Vagina (tissue), 2 donors: ENCODE measurements at places on chromosomes 1 and 21.

GRCh38 chr1:12078938-12079861 lies 16.1 kb downstream of the TNFRSF8 start:
- no peak for DNase-seq

- peak; percentile 81 for DNase-seq
These were observed 12.2 kb downstream of the AMPD2 start for GRCh38 chr1:109631513-109632505.

- no peak for DNase-seq
These were observed 45.5 kb downstream of the CD46 start for GRCh38 chr1:207797229-207797973.

GRCh38 chr1:154735804-154736168 lies 127.8 kb upstream of the ADAR start:
- DNase-seq: no peak

DNA sequence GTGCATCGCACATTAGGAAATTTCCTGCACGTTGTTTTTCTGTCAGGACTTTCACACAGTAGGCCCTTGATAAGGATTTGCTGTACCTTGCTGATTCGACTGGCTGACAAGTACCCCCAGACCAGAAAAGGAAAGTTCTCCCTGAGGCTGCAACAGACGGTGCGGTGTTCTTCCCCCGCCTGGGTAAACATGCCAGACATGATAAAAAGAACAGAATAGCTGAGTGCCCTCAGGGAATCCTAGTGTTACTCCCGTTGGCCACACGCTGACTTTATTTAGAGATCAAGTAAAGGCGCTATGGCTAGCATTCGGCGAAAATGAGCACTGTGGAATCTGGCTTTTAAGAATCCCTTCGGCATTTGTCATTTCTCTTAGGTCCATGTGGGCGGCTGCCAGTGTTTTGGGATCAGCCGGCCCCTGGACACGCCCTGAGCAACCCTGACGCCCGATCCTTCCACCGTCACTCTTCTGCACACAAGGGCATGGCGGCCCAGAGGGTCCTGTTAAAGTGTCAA lies 607.7 kb downstream of the KIF26B start:
- no peak for DNase-seq

DNA sequence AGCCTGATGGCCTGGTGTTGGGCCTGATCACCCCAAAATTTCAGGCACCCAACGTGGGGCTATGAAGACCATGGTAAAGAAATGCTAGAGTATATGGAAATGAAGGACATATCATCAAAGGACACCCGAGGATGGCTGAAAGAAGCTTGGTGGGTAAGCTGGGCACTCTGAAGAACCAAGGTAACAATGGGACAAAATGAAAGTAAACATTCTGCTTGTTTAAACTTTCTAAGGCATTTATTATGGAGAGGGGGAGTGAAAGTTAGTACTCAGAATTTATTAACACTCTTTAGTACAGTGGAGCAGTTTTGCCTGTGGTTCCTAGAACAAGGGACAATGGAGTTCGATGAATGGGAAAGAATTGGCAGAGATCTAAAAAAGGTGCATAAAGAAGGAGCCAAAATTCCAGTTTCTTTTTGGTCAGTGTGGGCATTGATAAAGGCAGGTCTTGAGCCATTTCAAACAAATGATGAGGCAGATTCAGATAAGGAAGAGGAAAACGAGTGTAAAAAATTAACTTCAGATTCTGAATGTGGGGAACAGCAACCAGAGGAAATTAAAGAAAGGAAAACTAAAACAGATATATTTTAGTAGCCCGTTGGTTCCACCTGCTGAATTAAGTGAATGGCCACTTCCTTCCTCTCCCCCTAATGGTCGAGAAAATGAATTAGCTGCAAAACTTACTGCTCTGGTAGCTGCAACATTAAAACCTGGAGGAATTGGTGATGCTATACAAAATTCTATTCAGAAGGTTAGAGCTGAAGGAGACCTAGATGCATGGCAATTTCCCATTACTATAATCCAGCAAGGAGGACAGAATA lies 8.4 kb upstream of the PM20D1 start:
- no peak for DNase-seq

- no peak for DNase-seq
These were observed 544.6 kb downstream of the NEGR1 start for GRCh38 chr1:71737768-71738167.

GRCh38 chr1:90561103-90561783 lies 155.9 kb downstream of the BARHL2 start:
- DNase-seq: no peak

DNA sequence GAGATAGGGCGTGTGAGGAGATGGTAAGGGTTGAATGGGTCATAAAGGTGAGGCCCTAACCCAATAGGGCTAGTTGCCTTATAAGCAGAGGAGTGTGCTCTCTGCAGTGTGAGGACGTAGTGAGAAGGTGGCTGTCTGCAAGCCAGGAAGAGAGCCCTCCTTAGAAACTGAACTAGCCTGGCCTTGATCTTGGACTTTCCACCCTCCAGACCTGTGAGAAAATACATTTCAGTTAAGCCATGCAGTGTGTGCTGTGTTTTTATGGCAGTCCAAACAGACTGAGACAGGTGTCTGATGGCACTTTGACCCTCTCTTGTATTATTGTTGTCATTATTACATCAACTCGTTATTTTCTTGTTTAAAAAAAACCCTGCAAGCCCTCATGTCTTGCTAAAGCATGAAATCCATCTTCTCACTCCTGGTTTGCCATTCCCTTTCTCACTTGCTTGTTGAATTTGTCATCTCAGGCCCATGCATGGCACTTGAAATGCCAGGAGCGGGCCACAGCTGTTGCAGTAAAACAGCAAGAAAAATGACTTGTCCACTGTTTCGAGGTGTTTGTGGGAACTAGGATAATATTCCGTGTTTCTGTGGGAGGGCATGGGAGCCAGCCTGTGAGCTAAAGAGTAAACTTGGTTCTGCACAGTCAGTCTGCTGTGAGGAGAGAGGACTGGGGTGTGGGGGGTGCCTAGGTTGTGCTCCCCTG lies 78.6 kb downstream of the STUM start:
- DNase-seq: no peak

DNA sequence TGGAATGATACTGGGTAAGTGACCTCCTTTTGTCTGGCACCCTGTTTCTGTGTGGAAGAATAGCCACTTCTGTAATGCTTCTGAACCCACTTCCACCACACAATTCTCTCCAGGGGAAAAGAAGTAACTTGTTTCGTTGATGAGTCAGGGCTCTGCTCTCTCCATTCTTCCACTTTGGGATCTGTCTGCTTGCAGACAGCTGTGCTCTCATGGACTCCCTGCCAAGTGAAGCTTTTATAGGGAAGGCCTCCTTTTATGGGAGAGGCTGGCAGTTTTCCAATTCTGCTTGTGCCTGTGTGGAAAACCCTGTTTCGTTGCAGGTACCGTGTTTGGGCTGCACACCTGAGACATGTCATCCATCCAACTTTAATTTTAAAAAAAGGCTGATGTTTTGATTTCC lies 130.7 kb downstream of the GIPC2 start:
- no peak for DNase-seq

DNA sequence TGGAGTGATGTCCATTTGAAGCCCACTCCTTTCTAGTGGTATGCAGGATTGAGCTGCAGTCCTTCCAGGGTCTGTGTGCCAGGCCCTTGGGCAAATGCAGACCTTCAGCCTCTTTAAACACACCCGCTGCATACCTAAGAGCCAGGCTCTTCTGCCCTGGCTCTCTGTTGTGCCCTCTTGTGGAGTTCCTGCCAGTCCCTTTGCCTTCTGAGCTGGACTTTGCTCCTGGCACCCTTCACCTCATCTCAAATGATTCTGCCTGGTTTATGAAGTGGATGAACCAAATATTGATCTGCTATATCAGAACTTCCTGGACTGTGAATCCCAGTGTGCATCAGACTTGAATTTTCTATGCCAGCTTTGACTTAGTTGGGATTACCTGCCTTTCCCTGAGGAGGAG lies 158.8 kb downstream of the URB2 start:
- DNase-seq: no peak

GRCh38 chr21:38496224-38496623 lies 2.1 kb downstream of the ERG start:
- DNase-seq: no peak

GRCh38 chr1:87928623-87929022 lies 599.9 kb downstream of the LMO4 start:
- no peak for DNase-seq

GRCh38 chr1:10252508-10252907 lies 42.1 kb downstream of the KIF1B start:
- no peak for DNase-seq

DNA sequence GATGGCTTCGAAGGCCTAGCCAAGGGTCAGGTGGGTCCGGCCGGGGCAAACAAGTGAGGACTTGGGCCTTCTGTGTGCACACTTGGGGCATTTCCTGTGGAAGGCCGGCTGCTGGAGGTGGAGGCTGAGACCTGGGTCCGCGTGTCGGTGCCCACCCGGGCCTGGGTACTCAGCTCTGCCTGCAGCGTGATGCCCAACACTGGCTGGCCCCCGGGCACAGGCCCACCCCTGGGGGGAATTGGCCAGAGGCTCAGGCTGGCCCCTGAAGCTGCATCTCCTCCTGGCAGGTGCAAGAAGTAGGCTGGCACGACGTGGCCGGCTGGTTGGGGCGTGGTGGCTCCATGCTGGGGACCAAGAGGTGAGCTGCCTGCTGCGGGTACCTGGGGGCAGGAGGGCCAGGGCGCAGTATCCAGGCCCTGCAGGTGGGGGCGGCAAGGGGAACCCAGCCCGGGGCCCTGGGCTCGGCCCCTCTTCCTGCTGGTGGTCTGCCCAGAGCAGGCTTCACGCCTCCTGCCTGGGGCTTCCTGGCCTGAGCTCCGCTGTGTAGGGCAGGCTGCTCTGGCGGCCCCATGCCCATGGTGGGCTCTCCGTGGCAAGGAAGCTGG lies 17.2 kb downstream of the CFAP410 start:
- no peak for DNase-seq

GRCh38 chr1:173430677-173431303 lies 46.3 kb upstream of the PRDX6 start:
- DNase-seq: no peak

- no peak for DNase-seq
These were observed 176.4 kb downstream of the ZNF281 start for GRCh38 chr1:200233393-200233792.

DNA sequence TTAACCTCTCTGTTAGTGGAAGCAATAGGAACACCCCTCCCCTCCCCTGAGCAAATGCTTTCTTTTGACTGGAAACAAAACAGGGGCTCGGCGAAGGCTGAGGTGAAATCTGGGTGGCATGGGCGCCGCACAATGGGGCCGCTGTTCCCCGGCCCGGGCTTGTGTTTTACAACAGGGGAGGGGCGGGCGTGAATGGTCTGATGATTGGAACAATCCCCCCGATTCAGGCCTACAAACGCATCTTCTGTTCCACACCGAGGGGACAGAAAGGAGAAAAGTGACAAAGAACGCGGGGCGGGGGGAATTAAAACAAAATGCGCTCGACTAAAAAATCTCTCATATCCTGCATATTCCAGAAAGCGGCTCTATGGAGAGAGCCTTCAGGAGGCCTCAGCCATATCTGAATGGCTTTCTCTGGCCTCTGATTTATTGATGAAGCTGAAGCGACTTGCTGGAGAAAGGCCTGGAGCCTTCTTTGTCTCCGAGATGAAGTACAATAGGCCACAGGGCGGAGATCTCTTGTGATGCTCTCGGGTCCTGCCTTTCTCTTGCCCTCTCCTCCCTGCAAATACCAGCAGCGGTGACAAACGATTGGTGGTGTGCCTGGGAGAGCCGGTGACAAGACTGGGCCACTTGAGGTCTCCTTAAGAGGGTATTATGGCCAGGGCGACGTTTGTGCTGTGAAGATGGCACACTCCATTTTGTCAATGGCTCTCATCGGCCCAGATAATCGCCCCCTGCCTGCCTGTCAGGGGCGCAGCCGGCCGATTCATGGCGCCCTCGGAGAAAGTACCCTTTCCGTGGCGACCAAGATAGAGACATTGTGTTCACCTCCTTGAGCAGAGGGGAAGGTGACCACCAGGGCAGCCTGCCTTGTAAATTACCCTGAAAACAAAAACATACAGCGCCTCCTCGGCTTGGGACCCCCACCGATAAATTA lies 47.1 kb upstream of the OLIG2 start:
- no peak for DNase-seq

DNA sequence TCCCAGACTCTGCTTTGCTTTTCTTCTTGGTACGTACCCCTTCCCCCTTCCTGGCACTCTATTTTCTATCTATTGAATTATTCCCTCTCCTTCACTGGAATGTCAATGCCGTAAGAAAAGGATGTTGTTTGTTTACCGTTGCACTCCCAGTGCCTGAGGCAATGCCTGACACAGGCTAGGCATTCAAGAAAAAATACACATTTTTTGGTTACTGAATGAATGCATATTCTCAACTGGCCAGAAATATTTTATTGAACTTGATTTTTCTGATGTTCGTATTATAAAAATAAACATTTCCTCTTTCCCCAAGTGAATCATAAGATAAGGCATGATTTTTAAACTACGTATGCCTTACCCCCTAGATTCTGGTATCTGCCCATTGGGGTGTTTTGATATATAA lies 41.2 kb downstream of the GNG12 start:
- DNase-seq: no peak

GRCh38 chr1:33410091-33410701 lies 20.7 kb downstream of the PHC2 start:
- DNase-seq: no peak

GRCh38 chr1:229410692-229411433 lies 23.0 kb downstream of the ACTA1 start:
- DNase-seq: no peak

DNA sequence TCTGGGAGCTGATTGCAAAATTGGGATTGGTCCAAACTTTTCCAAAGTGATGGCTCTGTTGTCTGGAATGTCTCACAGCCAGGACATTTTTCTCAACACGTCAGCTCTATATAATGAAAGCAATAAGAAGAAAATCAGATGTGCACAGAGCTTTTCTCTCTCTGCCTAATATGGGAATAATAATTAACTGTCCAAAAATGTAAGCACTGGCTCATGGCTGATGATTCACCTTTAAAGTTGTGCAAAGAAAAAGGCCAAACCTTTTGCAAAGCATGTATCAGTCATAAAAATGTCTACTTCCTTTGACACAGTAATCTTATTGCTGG lies 30.4 kb downstream of the ZNF281 start:
- DNase-seq: no peak

DNA sequence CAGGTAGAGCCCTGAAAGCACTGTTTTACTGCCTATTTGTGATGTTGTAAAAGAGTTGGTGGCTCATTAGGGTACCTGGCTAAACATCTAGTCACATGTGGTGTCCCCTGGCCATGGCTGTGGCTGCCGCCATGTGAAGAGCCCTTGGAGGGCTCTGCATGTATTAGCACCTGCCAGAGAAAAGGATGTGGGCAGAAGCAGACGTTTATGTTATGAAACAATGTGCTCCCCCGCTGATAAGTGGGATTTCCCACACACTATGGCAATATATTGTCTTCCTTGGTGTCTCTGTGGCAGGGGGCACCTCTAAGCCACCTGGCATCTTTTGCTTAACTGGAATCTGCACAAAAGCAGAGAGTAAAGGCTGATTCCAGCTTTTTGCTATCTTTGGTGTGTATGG lies 9.6 kb downstream of the TENT5C start:
- DNase-seq: no peak

- no peak for DNase-seq
These were observed 207.4 kb upstream of the RUNX1 start for GRCh38 chr21:35256468-35256988.
